ENCODE measurements at places on chromosomes 3 and 15.

DNA sequence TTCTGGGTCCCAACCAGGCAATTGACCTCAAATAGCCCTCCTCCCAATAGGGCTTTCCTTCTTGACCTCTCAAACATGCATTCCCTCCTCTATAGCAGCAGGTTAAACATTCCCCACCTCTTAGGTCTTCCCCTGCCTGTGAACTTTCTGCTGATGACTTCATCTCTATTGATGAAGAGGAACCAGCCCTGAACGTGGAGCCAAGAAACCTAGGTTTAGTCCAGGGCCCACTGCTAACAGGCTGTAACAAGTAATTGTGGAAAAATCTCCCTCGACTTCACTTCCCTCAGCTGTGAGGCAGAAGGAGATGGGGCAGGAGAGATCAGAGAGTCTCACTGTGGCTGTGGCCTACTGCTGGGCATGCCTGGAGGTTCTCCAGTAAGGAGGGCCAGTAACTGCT, 24.7 kb downstream of the ILDR1 start:
- H3K4me3 ChIP-seq = peak overlapping the region; percentile 10
- no peaks in the 10 kb centered on the region for H3K27me3 ChIP-seq
- peaks cover 66% of the 10 kb centered on the region for H3K4me1 ChIP-seq
- no peak for DNase-seq
- H3K27ac ChIP-seq = peak overlapping the region; percentile 88

GRCh38 chr3:62672270-62672987, 202.8 kb downstream of the CADPS start:
- DNase-seq = no peak
- H3K36me3 ChIP-seq = no peaks in the 10 kb centered on the region
- no peak overlapping the region for H3K27ac ChIP-seq
- H3K4me1 ChIP-seq = no peaks in the 10 kb centered on the region
- H3K4me3 ChIP-seq = no peak overlapping the region

DNA sequence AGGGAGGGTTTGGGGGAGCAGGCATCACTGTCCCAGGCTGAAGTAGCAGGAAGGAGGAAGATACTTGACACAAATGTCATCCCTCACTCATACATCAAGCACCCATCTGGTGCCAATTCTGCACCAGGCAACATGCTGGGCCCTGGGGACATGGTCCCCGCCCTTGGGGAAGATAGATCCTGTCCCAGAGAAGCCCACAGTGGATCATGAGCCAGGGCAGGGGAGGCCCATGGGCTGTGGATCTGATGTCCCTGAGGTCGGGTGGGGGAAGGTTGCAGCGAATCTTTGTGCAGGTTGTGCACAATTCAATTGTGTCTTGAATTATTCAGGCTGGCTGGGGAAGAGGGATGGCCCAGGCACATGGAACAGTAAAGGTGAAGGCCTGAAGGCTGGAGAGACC, 6.4 kb upstream of the CCDC33 start:
- H3K36me3 ChIP-seq = no peaks in the 10 kb centered on the region
- peaks cover 44% of the 10 kb centered on the region for H3K27me3 ChIP-seq
- no peaks in the 10 kb centered on the region for H3K4me1 ChIP-seq
- no peak for DNase-seq
- H3K27ac ChIP-seq = no peak overlapping the region

DNA sequence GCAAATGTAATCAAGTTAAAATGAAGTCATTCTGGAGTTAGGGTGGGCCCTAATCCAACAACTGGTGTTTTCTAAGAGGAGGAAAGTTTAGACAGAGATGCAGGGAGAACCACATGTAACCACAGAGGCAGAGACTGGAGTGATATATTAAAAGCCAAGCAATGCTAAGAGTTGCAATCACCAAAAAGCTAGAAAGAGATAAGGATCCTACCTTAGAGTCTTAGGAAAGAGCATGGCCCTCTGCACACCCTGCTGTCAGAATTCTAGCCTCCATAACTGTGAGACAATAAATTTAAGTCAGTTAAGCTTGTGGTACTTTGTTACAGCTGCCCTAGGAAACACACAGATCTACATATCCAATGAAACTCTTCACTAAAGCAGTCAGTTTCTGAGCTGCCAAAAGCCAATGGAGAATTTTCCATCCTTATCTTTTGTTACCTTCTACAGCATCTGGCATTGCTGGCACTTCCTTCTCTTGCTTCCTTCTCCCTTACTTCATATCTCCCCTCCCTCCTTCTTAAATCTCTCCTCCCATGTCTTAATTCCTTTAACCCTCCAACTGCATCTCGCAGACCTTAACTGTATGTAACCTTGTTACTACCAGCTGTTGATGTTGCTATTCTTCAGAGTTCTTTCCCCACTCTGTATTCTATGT, 11.2 kb downstream of the DCBLD2 start:
- H3K4me1 ChIP-seq = no peaks in the 10 kb centered on the region
- no peaks in the 10 kb centered on the region for H3K36me3 ChIP-seq
- DNase-seq = no peak
- H3K4me3 ChIP-seq = no peak overlapping the region

DNA sequence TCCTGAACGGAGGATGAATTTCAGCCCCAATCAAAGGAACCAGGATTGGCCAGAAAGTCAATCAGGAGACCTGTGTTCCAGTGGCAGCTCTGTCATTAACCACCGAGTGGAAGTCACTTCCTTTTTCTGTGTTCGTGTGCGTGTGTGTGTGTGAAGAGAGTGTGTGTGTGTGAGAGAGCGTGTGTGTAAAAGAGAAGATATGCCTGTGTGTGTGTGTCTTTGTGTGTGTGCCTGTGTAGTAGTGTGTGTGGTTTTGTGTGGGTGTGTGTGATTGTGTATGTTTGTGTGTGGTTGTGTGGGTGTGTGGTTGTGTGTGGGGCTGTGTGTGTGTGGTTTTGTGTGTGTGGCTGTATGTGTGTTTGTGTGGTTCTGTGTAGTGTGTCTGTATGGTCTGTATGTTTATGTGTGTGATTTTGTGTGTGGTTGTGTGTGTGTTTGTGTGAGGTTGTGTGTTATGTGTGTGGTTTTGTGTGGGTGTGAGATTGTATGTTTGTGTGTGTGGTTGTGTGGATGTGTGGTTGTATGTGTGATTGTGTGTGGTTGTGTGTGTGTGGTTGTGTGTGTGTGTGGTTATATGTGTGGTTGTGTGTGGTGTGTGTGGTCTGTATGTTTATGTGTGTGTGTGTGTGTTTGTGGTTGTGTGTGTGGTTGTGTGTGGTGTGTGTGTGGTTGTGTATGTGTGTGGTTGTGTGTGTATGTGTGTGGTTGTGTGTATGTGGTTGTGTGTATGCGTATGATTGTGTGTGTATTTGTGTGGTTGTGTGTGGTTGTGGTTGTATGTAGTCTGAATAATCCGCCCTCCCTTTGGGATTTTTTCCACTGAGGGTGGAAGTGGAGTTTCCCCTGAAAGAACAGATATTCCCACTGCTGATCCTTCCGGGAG, 314.4 kb downstream of the SHQ1 start:
- H3K36me3 ChIP-seq = peaks cover 6% of the 10 kb centered on the region
- H3K4me1 ChIP-seq = peaks cover 28% of the 10 kb centered on the region
- H3K27ac ChIP-seq = peak overlapping the region; percentile 87
- H3K4me3 ChIP-seq = peak overlapping the region; percentile 36
- peak; percentile 38 for DNase-seq

- H3K36me3 ChIP-seq = no peaks in the 10 kb centered on the region
- H3K4me3 ChIP-seq = no peak overlapping the region
- DNase-seq = no peak
- no peaks in the 10 kb centered on the region for H3K4me1 ChIP-seq
Measured at GRCh38 chr15:20340331-20340811, 201.2 kb downstream of the GOLGA6L6 start.

DNA sequence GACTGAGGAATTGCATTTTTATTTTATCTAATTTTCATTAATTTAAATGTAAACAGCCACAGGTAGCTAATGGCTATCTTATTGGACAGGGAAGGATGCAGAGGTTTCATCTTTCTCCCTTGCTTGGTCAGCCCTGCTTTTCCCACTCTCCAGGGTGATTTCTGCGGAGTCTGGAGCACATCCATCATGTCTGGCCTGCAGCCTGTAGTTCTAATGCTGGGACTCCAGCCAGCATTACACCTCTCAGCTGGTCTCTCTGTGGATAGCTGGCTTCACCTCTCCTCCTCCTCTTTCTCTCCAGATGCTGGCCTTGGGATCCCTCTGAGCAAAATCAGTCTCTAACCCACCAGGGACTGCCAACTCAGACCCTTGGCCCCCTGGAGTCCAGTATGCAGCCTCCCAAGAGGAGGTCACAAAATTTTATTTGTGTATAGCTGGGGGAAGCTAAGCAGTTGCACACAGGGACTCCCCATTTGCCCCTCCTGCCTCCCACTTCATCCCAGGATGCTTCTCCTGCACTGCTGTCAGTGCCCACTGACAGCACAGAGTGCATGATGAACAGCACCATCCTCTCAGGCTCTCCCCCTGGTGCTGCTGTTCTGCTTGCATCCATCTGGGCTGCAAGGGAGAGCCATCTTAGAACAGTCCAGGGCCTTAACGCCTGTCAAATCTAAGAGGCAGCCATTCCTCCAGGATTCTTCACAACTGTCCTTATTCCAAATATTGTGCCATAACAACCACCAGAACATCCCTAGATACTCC, 1.7 kb downstream of the BFSP2 start:
- H3K4me1 ChIP-seq = no peaks in the 10 kb centered on the region
- no peak overlapping the region for H3K4me3 ChIP-seq
- peaks cover 15% of the 10 kb centered on the region for H3K27me3 ChIP-seq
- H3K27ac ChIP-seq = no peak overlapping the region
- no peaks in the 10 kb centered on the region for H3K36me3 ChIP-seq
- DNase-seq = no peak

DNA sequence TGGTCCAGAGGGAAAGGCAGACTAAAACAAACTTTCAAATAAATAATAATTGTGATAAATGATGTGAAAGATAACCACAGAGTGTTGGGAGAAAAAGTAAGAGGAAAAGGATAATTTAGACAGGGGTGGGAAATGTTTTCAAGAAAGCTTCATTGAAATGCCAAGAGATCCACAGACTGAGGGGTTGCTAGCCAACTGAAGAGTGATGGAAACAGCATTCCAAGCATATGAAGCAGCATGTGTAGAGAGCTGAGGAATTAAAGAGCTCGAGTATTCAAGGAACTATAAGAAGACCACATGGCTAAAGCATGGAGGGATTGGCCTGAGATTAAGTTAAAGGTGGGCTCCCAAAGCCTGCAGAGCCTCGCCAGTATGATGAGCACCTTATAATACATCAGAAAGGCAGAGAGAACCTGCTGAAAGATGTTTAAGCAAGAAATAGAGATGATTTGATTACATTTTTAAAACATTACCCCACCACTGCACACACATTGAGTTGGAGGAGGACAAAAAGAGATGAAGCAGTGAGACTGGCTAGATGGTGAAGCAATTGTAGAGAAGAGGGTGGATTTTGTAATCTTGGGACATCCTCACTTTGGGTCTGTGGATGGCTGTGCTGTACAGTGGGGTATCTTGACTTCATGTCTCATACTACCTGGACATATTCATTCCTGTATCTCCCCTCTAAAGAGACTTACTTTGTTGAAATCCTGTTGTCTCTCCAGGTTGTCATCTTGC, 100.8 kb downstream of the STAC start:
- no peak overlapping the region for H3K4me3 ChIP-seq
- H3K36me3 ChIP-seq = no peaks in the 10 kb centered on the region
- no peak overlapping the region for H3K27ac ChIP-seq

DNA sequence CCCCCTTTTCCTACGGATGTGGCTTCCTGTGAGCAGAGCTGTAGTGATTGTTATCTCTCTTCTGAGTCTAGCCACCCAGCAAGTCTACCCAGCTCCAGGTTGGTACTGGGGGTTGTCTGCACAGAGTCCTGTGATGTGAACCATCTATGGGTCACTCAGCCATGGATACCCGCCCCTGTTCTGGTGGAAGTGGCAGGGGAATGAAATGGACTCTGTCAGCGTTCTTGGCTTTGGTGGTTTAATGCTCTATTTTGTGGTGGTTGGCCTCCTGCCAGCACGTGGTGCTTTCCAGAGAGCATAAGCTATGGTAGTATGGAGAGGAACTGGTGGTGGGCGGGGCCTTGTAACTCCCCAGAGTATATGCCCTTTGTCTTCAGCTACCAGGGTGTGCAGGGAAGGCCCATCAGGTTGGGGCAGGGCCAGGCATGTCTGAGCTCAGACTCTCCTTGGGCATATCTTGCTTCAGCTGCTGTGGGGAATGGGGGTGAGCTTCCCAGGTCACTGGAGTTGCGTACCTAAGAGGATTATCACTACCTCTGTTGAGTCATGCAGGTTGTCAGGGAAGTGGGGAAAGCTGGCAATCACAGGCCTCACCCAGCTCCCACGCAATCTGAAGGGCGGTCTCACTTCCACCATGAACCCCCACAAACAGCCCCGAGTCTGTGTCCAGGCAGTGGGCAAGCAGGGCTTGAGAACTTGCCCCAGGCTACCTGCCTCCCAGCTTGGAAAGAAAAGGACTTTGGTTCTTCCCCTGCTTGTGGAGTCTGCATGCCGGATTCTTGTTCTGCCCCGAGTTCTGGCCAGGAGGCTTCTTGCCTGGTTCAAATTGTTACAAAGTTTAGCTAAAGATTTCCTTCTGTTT, 9.0 kb upstream of the ADGRG7 start:
- peak overlapping the region; percentile 63 for H3K27ac ChIP-seq
- H3K27me3 ChIP-seq = peaks cover 29% of the 10 kb centered on the region
- DNase-seq = peak; percentile 20
- H3K4me3 ChIP-seq = no peak overlapping the region
- peaks cover 11% of the 10 kb centered on the region for H3K36me3 ChIP-seq

DNA sequence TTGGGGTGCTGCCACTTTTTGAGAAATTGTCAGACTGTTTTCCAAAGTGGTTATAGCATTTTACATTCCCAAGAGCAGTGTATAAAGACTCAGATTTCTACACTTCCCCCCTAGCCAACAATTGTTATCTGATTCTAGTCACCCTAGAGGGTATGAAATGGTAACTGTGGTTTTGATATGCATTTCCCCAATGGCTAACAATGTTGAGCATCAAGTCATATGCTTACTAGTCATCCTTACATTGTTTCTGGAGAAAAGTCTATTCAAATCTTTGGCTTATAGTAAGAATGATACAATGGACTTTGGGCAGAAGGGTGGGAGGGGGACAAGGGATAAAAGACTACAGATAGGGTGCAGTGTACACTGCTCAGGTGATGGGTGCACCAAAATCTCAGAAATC, 73.3 kb downstream of the CSNK1G1 start:
- no peak for DNase-seq
- peaks cover 6% of the 10 kb centered on the region for H3K4me1 ChIP-seq
- H3K27ac ChIP-seq = no peak overlapping the region
- H3K36me3 ChIP-seq = peaks cover 8% of the 10 kb centered on the region
- no peak overlapping the region for H3K4me3 ChIP-seq
